Activated effector memory CD4-positive, alpha-beta T cell treated with Interleukin-2 at 50 U/mL for 16 hours (primary cell): ENCODE measurements at places on chromosomes 3 and 15.

DNA sequence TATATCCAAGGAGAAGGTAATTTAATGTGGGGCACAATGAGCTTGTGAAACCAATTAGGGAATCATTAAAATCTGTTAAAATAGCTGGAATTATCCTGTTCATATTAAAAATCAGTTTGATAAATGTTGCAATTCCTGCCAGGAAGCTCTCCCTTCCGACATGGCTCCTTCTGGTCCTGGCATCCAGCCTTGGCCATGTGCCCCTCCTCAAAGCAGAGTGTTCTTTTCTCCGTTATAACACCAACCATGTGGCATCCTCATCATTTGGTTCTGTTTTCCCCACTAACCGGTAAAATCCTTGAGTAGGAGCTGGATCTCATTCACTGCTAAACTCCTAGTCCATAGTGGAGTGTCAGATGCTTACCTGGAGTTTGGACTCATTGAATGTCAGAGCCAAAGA is 127.2 kb downstream of the ARNT2 start:
- no peak for DNase-seq

- DNase-seq: no peak
These were observed 15.0 kb downstream of the SCG5 start for GRCh38 chr15:32656496-32656895.

- no peak for DNase-seq
These were observed 59.9 kb downstream of the GALK2 start for GRCh38 chr15:49229922-49230321.

GRCh38 chr15:85475317-85475701 is 94.9 kb downstream of the AKAP13 start:
- DNase-seq: no peak

GRCh38 chr15:52246686-52247431 is 48.7 kb downstream of the MYO5C start:
- no peak for DNase-seq

GRCh38 chr3:41196499-41197410 is 2.5 kb upstream of the CTNNB1 start:
- DNase-seq: no peak

GRCh38 chr15:39736412-39737195 is 46.0 kb downstream of the FSIP1 start:
- DNase-seq: no peak

- DNase-seq: no peak
These were observed 26.9 kb downstream of the CYP19A1 start for GRCh38 chr15:51311510-51311909.

GRCh38 chr3:76582632-76583378 is 457.1 kb upstream of the ROBO2 start:
- DNase-seq: no peak

DNA sequence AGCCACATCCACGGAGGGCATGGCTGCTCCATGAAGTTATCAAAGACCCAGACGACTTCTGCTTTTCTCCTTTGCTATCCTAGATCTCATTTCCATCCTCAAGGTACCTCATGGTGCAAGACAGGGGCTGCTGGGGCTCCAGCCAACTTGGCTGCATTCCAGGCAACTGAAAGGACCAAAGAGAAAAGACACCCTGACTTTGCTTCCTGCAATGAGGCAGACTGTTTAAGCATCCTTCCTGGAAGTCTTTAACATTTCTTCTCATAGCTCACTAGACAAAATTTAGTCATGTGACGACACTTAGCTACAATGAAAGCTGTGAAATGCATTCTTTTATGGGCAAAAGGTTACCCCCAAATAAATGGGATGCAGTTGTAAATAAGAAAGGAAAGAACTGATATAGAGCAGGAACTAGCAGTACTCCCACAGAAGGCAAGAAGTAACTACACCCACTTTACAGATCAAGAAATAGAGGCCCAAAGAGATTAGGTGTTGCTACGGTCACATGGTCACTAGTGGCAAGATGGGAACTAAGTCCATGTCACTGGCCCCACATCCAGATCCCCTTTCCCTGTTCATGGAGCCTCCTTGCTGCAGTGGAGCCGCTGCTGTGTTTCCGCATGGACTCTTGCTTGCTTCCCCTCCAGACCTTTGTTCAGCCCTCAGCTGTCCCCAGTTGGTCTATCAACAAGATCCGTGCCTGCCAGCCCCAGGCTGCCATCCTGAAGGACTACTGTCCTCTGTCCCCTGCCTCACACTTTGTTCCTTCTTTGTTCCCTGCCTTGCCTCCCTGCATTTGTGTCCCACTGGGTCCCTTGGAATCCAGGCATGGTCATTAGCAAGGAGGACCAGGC is 107.0 kb downstream of the XXYLT1 start:
- no peak for DNase-seq

DNA sequence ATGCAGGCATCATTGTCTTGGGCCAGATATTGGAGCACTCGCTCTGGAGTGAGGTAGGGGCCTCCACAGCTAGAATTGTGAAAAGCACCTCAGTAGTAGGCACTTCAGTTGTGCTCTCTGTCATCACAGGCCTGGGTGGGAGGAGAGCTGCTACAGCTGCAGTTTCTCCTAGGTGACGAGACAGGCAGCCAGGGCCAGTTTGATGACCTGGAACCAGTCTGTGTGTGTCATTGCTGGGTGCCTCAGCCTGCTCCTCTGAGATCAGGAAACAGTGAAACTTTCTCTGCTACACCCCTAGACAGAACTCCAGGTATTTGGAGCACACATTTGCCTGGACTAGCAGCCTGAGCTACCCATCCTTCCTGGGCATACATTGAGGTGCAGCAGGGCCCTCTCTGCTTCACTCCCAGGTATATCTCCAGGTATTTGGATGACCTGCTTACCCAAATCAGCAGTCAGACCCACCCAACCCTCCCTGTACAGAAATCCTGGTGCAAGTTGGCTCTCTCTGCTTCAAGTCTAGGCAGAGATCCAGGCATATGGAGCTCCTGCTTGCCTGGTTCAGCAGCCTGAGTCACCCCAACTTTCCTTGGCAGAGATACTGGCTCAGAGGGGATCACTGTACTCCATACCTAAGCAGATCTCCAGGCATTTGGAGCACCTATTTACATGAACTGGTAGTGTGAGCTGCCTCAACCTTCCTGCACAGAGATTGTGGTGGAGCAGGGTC is 54.3 kb upstream of the SGO1 start:
- DNase-seq: no peak

- no peak for DNase-seq
These were observed 61.6 kb downstream of the ATP1B3 start for GRCh38 chr3:141938011-141938500.

GRCh38 chr3:36135863-36136262 is 244.4 kb upstream of the STAC start:
- no peak for DNase-seq

DNA sequence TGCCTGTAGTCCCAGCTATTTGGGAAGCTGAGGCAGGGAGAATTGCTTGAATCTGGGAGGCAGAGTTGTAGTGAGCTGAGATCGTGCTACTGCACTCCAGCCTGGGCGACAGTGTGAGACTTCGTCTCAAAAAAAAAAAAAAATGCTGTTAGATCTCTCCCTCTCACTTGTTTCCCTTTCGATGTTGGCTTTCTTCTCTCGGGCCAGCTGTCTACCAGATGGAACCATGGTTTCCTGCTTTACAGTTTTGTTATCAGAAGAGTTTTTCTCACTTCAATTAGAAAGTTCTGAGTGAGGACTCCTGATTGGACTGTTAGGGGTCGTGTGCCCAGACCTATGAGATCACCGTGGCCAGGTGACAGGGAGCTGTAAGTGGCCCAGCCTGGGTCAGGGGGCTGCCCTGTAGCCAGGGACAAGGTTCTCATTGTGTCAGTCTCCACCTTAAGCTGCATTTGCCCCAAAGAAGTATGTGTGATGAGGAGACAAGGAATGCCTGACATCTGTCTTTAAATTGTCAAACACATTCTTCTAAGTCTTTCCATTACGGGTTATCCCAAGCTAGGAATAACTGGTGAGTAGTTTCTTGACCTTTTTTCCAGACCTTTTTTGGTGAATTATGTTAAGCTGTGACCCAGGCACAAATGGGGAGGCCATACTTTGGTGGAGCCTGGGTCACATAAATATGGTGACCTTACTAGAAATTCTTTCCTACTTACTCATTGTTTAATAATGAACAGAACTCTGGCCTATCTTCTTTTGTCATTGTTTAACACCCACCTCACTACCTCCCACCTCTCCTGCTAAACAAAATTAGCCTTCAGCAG is 25.2 kb downstream of the SNAPC5 start:
- peak; percentile 5 for DNase-seq

- no peak for DNase-seq
These were observed 248.9 kb downstream of the TJP1 start for GRCh38 chr15:29573197-29573838.

GRCh38 chr3:115550285-115550761 is 73.0 kb upstream of the GAP43 start:
- DNase-seq: no peak

DNA sequence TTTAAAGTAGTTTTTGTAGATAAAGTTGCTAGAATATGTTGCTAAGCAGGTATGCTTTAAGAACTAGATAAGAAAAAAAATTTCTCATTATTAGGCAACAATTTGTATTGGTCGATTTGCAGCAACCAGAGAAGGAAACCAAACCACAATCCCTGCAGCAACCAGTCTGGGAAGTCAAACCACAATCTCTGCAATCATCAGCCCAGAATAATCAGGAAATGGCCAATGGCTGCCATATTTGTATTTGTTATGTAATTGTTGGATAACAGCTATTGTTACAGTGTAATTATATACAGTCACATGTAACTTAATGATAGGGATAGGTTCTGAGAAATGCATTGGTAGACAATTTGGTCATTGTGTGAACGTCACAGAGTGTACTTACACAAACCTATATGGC is 23.6 kb downstream of the STXBP5L start:
- DNase-seq: no peak

DNA sequence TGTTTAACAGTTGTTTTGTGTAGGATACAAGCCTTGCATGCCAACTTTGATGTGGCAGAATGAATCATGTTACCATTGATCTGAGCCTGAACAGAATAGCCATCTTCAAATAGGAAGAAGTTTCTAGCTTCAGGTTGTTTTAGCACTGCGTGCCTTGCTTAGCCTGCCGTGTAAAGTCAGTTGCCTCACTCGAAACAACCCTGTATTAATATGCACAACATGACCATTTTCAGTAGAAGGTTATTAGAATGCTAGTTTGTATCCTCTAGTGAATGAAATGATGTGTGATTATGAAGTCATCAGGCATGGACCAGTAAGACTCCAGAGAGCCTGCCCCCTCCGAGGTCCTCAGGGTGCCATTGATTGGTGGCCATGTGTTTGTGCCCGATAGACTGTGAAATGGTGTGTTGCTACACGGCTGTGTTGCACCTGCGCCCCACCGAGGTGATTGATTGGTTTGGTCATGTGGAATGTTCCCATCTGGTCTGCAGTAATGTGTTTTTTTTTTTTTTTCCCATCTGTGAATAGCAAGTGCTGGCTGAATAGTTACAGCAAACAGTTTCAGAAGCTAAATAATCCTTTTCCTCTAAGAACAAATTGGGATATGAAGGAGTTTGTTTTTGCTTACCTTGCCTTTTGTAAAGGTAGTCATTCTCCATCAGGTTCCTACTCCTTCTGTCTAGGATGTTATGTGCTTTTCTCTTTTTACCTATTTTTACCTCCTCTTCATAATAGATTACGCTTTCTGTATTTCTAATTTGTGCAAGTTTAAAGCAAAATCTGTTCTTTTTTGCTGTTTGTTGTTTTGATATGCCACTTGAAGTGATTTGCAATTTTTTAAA is 214.9 kb downstream of the TCF12 start:
- DNase-seq: no peak

- DNase-seq: no peak
These were observed 89.9 kb downstream of the ATP10A start for GRCh38 chr15:25773248-25773647.

- no peak for DNase-seq
These were observed 657.2 kb downstream of the FHIT start for GRCh38 chr3:60594025-60594424.

DNA sequence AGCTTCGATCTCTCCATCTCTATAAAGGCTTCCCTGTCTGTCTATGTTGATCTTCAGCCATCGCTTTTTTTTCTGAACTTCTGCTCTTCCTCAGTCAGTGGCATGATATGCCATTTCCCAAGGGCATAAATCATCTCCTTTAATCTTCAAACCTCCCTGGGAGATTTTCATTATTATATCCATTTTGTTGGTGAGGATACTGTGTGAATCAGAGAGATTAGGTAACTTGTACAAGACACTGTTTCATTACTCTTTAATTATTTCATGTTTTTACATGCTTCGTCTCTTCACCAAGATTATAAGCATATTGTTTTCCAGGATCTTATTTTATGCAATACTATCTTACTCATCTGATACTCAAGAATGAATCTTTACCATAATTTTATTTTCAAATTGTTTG is 124.8 kb upstream of the ATP11B start:
- no peak for DNase-seq

DNA sequence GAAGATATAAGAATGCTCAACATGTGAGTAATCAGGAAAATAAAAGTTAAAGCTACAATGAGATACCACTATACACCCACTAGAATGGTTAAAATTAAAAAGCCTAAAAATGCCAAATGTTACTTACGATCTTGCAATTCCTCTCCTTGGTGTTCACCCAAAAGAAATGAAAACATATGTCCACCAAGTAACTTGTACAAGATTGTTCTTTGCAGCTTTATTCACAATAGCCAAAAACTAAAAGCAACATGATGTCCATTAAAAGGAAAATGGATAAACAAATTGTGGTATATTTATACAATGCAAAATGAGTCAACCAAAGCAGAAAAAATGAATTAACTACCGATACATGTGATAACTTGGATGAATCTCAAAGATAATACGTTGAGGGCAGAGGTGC is 301.6 kb upstream of the THBS1 start:
- no peak for DNase-seq

DNA sequence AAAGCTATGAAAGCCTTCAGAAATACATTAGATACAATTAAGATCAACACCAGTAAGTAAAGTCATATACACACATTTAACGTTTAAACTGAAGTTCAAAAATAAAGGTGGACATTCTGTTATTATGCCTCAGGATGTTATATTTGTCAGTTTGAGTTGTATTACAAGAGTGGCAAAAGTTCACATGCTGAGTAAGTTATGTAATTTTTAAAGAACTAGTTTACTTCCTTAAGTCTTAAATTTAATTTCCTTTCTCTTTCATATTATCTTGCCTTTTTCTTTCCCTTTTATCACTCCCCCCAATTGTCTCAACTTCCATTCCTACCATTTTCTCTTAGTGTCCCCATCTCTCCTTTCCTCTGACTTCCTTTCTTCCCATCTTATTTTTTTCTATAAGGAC is 4.9 kb upstream of the GPR87 start:
- DNase-seq: no peak

- DNase-seq: no peak
These were observed 34.1 kb upstream of the KLHL25 start for GRCh38 chr15:85828874-85829273.

DNA sequence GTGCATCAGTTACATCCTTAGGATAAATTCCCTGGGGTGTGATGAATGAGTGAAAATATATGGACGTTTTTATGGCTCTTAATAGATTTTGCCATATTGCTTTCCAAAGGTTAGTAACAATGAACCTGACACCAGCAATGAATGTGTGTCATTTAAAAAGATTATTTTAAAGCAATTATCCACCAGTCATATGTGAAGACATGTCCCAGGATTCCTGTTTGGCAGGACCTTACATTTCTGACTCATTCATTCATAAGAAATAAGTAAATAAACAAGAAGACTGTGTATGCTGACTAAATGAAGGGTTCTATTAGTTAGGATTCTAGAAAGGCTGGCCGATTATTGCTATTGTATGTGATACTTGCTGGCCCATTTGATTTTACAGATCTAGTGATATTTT is 201.5 kb downstream of the SOX2 start:
- DNase-seq: no peak

- no peak for DNase-seq
These were observed 84.5 kb upstream of the HERC1 start for GRCh38 chr15:63918317-63918672.
